ENCODE measurements at places on chromosomes 5 and 9.

GRCh38 chr9:111151537-111151936 lies 113.3 kb upstream of the LPAR1 start:
- peak; percentile 11 for DNase-seq

GRCh38 chr5:59040024-59040803 lies 457.3 kb downstream of the RAB3C start:
- peak; percentile 31 for DNase-seq

DNA sequence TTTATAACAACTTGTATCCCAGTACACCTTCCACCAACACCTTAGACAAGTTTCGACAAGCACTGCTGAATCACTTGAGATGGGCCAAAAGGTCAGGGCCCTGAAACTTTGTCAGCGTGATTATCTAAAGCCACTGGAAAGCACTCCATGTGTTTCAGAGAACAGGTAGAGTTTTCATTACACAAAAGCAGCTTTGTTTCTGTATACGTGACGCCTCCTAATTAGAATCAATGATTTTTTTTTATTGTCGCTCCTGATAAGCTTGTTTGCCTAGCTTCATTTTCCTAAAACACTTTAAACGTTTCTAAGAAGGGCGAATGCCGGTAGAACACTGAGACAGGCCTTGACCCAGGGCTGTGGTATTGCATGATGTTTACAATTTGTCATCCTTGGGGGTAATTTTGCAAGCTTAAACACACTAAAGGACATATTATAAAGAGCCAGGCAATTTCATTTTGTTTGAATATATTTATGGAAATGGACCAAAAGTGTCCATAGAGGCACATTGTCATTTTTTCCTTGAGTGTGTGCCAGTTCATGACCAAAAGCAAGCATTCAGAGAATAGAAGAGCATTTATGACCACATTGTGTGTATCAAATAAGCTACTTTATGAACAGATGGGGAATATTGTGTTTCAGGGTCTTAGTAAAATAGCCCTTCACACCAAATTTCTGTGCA lies 193.6 kb downstream of the GLIS3 start:
- no peak for DNase-seq

- DNase-seq, result no peak
Measured at GRCh38 chr5:75632321-75632720, 21.1 kb downstream of the ANKDD1B start.

All from suppressor macrophage (primary cell).